ENCODE measurements at places on chromosomes 3 and 15.

GRCh38 chr15:90402223-90402622, 14.2 kb downstream of the IQGAP1 start:
- no peak for DNase-seq

DNA sequence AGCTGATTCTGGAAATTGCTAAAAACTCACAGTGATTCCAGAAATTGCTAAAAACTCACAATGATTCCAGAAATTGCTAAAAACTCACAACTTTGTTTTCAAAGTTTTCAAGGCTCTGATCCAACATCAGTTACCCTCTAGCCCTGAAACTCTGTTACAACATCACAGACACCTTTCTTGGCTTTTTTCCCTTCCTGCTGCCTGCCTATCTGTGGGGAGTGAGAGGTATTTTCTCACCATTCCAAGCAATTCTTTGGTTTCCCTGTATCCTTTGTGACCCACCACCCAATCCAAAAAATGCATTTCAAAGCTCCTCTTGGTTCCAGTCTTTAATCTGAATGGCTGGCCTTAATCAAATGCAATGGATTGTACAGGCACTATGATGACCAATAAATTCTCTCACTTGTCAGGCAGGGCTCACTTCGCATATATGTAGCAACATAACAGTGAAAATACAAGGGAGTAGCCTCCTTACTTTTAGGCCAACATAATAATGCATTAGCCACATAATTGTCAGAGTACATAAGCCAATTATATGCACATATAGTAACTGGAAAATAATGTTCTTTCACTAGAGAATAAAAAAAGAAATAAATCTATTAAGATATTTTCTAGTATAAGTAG, 1139.0 kb downstream of the ROBO2 start:
- no peak for DNase-seq

DNA sequence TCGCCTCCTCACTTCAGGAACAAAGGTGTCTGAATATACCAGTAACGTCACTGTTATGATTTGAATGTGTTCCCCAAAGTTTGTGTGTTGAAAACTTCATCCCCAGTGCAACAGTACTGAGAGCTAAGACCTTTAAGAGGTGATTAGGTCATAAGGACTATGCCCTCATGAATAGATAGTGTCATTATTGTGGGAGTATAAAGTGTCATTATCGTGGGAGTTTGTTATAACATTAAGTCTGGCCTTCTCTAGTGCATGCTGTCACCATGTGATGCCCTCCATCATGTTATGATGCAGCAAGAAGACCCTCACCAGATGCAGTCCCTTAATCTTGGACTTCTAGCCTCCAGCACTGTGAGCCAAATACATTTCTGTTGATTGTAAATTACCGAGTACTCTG, 53.7 kb upstream of the TLE3 start:
- no peak for DNase-seq

DNA sequence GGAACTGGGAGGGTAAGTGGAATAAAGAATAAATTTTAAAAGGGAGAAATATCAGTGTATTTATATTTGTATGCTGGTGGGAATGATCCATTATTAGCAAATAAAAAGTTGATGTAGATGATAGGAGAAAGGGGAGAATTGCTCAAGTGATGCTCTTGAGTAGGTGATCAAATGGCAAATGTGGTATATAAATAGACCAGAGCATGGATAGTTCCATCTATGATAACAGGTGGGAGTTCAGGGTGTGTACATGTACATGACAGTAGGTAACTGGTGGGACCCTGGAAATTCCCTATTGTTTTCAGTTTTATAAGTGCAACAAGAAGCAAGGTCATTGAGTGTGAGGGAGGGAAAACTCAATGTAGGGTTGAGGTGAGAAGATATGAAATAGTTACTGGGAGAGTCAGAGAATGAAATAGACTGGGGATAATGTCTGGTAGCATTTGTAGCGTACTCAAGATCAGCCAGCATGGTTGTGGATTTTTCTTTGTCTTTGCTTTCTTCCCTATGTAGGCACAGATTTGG, 31.3 kb upstream of the EBLN2 start:
- no peak for DNase-seq

DNA sequence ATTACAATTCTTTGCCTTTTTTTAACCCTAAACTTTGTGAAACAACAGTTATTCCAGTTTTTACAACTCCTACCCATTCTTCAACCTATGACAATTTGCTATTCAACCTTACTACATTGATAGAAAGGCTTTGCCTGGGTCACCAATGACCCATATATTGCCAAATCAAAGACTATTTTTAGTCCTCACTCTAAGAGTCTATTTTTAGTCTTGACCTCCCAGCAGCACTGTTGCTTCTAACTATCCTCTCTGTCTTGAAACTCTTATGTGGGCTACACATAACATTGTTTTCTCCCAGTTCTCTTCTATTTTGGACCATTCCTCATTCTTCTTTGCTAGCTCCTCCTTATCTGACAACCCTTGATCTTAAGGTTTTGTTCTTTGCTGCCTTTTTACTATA, 71.4 kb downstream of the C3orf80 start:
- no peak for DNase-seq

- no peak for DNase-seq
These were observed 11.8 kb upstream of the FBXO22 start for GRCh38 chr15:75891895-75892294.

GRCh38 chr15:23497710-23498111, 50.7 kb upstream of the GOLGA6L2 start:
- no peak for DNase-seq

GRCh38 chr3:183812761-183813445, 12.5 kb downstream of the MAP6D1 start:
- peak; percentile 10 for DNase-seq

DNA sequence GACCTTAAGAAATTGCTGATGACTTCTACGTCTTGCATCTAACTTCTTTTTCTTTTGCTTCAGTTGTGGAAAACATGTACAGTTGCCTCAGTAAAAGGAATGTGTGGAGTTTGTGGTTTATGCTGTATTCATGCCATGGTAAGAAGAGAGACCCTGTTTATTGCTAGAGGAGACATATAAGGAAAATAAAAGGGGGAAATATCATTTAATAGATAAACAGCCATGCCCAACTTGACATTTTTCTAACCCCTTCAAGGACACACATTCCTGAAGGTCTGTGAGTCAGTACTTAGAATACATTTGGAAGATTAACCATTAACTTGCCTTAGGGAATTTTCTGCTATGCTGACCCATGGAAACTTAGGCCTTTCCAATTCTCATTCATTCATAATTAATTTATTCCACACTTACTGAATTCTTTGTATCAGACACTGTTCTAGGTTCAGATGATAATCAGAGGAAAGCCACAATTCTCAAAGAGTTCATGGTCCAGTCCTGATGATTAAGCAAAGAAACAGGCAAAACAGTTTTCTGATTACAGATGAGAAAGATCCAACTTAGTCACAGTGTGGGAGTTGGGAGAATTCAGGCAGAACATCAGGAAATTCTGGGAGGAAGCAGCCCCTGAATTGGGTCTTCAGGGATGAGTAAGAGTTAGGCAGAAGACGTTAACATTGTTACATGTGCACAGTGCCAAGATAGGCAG, 329.8 kb upstream of the RASGRP1 start:
- no peak for DNase-seq

- peak; percentile 86 for DNase-seq
These were observed 224.0 kb downstream of the SLCO3A1 start for GRCh38 chr15:92077353-92078085.

- no peak for DNase-seq
These were observed 114.3 kb downstream of the LIPC start for GRCh38 chr15:58546066-58546591.

- DNase-seq = no peak
These were observed 355.3 kb upstream of the RORA start for GRCh38 chr15:61584410-61584809.

DNA sequence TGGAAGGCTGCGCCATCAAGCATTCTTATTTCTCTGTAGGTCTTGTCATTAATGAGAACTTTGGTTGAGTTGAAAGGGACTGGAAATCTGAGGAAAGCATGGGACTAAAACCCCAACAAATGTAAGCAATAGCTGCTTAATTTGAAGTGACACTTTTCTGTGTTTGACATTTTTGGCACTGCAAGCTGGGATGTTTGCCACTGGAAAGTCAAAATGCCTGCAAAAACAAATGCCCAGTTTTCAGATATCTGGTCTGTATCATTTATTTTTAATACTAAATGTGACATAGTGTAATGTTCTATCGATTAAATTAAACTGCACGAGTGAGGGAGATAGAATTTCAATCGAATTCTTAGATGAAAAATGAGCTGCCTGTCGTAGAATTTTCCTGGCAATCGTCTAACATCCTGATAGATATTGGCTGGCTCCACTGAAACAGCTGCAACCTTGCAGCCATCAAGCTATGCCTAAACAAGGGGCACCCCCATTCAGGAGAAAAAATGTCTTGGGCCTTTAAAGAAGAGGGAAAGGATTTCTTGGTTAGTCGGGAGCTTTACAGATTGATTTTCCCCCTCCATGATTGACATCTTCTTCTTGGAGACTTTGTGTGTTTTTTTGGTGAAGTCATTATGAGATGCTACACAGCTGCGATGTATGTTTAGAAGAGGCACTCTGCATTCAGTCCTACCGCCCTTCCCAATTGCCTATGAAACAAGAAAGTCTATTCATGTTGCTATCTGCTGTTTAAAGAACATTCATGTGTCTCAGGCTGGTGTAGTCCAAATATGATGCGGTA, 316.7 kb upstream of the TBL1XR1 start:
- no peak for DNase-seq

DNA sequence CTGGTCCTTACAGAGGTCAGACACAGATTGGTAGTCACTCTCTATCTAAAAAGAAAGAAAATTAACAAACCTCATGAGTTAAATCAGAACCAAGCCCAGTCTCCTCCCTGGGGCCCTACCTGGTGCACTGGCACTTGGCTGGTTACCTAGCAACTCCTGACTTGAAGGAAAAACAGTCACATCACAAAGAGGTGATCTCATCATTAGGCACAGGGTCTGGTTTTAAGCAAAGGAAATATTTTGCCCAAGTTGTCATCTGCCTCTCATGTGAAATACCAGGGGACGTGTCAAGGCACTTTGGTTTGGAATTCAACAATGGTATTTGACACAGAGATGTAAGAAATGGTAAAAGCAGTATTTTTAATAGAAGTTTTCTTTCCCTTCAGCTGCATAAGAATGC, 47.7 kb upstream of the FMN1 start:
- DNase-seq = no peak

- no peak for DNase-seq
These were observed 128.2 kb downstream of the SUCLG2 start for GRCh38 chr3:67526246-67526645.

DNA sequence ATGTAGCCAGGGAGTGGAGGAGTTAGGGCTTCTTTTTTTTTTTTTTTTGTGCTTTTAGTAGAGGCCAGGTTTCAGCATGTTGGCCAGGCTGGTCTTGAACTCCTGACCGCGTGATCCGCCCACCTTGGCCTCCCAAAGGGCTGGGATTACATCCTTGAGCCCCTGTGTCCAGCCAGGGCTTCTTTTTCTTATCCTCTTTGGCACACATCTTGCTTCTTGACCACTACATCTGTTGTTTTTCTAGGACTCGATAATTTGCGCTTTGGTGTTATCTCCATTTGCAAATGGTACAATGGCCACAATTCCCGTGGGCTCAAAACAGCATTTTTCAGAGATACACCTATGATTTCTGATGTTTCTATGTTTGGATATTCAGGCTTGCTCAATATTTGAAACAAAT, 4.2 kb downstream of the SKIL start:
- DNase-seq = no peak

- DNase-seq = no peak
These were observed 48.6 kb downstream of the RARB start for GRCh38 chr3:25476639-25477038.

GRCh38 chr3:107588217-107588616, 65.5 kb downstream of the BBX start:
- DNase-seq = no peak

GRCh38 chr3:177337541-177338331, 140.5 kb upstream of the TBL1XR1 start:
- peak; percentile 87 for DNase-seq

GRCh38 chr3:135565546-135565945, 400.0 kb upstream of the PPP2R3A start:
- no peak for DNase-seq

DNA sequence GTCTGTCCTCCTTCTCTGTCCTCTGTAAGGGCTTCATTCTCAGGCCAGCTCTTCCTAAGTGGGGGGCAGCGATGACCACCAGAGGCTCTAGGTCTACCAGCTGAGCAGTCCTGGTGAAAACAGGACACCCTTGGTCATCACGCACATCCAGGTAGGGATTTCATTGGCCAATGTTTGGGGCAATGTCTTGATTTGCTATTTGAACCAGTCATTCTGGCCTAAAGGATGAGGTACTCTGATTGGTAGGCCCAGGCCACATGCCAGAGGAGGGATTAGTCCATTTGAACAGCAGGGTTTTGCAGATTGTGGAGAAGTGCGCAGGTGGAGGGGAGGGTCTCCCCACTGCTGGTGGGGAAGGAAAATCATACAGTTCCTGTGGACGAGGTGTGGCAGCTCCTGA, 57.3 kb downstream of the PLXNA1 start:
- DNase-seq = peak; percentile 48

DNA sequence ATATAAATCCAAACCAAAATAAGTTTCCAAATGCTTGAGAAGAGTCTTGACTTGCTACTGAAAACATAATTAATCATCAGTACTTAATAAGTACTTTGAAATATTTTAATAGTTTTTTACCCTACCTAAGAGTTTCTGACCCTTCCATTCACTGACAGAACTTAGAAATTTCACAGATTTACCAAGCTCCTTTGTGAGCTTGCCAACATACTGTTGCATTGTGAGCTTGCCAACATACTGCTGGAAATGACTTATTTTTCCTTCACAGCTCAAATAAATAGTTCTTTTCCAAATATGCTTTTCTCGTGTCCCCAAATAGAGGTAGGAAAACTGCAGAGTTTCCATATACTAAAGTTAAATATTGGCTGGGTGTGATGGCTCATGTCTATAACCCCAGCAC, 9.6 kb upstream of the AADAC start:
- no peak for DNase-seq

GRCh38 chr3:53069422-53070068, 23.7 kb upstream of the SFMBT1 start:
- DNase-seq = peak; percentile 41

- no peak for DNase-seq
These were observed 42.9 kb downstream of the WNT7A start for GRCh38 chr3:13836658-13837587.

- DNase-seq = no peak
These were observed 12.7 kb upstream of the LXN start for GRCh38 chr3:158685159-158685558.

DNA sequence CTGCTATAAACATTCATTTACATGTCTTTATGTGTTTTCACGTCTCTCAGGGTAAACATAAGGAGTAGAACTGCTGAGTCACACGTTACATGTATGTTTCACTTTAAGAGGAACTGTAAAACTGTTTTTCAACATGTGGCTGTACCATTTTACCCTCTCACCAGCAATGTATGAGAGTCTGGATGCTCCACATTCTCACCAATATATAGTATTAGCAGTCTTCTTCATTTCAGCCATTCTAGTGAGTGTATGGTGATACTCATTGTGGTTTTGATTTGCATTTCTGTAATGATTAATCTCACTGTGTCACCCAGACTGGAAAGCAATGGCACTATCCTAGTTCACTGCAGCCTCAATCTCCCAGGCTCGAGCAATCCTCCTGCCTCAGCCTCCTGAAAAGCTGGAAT, 37.1 kb downstream of the PHC3 start:
- DNase-seq = no peak

All from activated effector memory CD4-positive, alpha-beta T cell treated with anti-CD3 and anti-CD28 coated beads, Interleukin-2, amount 50 U/mL, for 16 hours (primary cell).